ENCODE measurements at places on chromosomes 5 and 9.

GRCh38 chr9:125683486-125683885 is 23.5 kb downstream of the MAPKAP1 start:
- DNase-seq, result no peak

DNA sequence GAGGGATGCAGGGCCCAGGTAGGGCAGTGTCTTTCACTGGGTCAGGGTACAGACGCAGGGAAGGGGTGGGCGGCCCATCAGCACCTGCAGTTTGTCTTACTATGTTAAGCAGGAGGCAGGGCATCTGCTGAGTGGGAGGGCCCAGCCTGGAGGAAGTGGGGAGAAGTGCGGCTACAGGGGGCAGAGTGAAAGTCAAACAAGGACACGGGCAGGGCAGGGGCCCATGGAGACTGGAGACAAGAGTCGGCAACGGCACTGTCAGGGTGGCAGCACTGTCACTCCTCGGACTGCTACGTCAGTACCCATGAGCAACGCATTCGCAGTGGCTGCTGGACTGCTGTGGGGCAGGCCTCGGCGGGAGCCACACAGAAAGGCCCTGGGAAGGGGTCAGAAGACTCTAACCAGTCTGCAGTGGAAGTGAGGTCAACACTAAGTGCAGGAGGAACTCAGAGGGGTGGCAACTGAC is 19.7 kb downstream of the CAMSAP1 start:
- peak; percentile 38 for DNase-seq

DNA sequence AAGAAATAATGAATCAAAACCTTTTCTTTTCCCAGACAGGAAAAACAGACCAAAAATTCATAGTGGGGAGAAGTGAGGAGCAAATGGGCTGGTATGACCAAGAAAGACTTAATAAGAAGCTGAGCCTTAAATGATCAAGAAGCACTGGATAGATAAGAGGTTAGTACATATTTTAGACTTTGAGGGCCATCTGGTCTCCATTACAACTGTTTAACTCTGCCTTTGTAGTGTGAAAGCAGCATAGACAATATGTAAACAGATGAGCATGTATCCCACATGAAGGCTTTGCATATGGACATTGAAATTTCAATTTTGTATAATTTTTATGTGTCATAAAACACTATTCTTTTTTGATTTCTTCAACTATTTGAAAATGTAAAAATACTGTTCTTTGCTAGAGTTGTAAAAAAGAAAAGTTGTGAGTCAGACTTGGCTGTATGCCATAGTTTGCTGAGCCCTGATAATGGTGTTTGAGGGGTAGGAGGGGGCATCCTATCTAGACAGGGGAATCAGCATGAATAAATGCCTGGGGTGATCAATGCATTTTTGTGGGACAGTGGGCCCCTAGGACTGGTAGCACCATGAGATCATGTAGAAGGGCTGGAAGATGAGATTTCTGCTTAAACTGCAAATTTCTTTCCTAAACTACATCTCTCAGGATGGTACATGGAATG is 91.8 kb upstream of the GPR151 start:
- no peak for DNase-seq

- no peak for DNase-seq
These were observed 11.9 kb downstream of the AGTPBP1 start for GRCh38 chr9:85729882-85730281.

- no peak for DNase-seq
These were observed 38.5 kb downstream of the CERT1 start for GRCh38 chr5:75472973-75473372.

GRCh38 chr9:106467865-106468164 is 395.2 kb upstream of the ZNF462 start:
- no peak for DNase-seq

DNA sequence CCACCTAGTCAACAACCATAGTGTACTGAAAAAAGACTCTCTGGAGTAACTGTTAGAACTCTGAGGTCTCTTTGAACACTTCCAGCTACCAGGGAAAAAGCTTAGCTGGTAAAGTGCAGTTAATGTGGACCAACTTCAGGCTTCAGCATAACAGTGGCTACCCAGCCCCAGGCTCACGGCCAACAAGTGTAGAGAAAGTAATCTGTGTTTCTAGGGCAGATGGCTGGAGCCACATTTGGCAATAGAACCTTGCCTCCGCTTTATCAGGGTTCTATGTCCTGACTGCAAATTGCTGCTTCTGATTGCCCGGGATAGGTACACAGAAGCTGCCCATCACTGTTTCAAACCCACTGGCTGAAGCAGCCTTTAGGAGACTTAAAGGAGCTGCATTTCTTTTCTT is 76.0 kb upstream of the SIMC1 start:
- no peak for DNase-seq

GRCh38 chr9:92671323-92671722 is 1.4 kb upstream of the IPPK start:
- DNase-seq, result no peak

DNA sequence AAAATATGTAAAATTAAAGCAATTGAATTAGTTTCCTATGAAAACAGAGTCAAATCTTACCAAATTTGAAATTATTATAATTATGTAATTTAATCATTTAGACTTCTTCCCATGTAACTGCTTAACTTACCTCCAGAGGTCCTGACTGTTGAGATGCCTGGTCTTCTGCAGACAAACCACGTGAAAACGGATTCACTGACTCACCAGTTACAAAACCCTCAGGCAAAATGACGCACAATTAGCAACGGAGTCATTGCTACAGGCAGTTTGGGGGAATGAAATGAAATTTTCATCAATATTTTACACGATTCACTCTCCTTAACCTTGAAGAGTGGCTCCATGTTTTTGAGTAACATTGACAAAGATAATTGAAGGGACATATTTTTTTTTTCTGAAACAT is 460.8 kb downstream of the MTRR start:
- DNase-seq, result no peak

DNA sequence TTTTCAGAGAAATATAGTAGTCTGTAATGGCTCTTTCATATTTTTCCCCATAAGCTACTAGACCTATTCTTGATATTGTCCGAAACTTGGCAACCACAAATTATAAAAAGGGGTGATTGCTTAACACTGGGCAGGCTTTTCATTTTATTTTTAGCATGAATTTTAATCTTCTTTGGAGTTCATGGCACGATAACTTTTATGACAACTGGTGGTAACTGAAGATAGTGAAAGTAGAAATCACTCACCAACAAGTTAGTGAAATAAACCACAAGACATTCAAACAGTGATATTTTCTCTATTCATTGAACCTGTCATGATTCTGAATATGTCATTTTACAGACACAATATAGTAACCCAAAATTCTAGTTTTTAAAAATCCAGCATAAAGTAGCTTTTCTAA is 213.9 kb downstream of the PRDM9 start:
- DNase-seq, result no peak

- no peak for DNase-seq
These were observed 330.7 kb downstream of the PDE4D start for GRCh38 chr5:59562756-59563389.

DNA sequence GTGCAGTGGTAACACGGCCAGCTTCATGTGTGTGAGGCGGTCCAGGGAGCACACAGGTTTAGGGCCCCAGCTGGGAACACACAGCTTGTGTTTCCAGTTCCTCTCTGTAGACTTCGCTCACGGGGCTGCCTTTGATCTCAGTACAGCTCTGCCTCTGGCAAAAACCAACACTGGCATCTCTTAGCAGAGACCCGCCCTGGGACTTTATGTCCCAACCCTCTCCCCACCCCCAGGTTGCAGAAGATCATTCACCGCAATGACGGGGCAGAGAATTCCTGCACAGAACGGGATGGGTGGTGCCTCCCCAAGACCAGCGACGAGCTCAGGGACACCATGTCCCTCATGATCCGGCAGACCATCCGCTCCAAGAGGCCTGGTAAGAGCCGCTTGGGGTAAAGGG is 5.2 kb upstream of the CEL start:
- DNase-seq, result no peak

DNA sequence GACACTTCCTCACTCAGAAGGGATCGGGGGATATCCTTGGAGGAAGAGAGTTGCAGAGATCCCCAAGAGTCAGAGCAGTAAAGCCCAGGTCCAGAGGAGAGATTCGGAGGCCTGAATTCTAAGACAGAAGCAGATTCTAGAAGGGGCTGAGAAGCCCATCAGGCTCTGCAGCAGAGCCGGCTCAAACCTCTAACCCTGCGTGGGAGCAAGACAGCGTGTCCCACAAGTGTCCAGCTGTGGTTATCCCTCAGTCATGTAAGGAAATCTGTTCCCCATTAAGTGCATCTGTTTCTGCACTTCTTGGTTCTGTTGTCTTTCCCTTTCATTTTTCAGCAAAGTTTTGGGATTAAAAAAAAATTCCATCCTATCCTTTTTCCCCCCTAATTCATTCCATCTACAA is 4.8 kb upstream of the DIAPH1 start:
- no peak for DNase-seq

- no peak for DNase-seq
These were observed 7.5 kb downstream of the OR1K1 start for GRCh38 chr9:122807271-122807900.

- DNase-seq, result no peak
These were observed 47.0 kb downstream of the KCNV2 start for GRCh38 chr9:2764353-2764752.

DNA sequence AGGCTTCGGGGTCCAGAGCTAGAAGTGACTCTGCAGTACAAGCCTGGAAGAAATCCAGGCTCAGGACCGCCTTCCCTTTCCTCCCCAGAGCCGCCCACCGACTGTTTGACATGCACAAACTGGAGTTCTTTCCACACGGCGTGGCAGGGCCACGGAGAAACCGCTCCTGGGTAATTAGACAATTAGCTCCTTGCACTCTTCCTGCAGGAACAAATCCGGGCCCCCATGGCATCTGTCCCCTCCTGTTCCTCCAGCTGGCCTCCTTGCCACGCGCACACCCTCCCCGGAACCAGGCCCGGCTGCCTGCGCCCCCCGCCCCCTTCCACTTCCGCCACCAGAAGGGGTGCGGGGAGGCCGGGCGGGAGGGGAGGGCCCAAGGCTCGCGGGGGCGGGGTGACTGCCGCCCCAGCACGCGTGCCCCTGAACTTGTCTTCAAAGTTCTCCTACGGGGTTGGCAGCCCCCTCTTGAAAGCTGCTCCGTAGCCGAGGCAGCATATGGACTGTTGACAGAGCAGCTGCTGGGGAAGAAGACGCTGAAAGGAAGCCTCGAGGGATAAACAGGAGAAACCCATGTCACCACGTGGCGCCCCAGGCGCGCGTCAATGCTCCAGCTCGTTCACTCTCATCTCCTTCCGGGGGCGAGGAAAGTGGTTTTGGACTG is 74.3 kb downstream of the SEC61B start:
- DNase-seq, result no peak

DNA sequence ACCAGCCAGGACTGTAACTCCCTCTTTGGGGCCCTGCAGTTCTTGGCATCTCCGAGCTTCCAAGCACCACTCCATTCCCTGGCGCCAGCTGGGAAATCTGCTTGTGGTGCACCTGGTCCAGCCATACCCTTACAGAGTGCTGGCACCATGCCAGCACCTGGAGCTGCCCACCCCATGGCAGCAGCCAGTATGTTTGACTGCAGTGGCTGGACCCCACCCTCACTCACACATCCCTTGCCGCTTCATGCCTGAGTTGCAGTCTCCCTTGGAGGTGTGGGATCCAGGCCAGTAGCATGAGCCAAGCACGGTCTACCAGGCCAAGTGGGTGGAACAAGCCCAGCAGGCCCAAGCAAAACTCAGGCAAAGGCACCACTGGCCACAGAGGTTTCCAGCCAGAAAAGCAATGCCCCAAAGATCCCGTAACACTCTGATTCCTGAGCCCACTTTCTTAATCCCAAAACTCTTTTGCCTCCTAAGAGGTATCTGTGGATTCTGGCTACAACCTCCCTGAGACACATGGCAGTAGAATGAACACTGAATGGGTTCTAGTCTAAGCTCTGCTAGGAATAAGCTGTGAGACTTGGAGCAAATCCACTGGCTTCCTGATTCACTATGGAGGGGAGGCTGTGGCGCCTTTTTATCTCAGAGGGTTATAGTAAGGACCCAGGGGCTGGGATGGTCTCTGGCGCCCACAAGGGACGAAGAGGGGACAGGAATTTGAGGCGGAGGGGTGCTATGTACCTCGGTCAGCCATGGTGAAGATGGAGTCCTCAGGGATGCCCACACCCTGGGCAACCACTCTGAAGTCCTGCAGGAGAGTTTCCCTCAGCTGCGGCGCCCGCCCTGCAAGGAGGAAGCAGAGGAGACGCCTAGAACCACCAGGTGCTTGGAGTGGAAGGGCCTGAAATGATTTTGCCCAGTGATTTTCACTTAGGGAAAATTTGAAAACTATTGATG is 5.6 kb downstream of the AMBP start:
- no peak for DNase-seq

DNA sequence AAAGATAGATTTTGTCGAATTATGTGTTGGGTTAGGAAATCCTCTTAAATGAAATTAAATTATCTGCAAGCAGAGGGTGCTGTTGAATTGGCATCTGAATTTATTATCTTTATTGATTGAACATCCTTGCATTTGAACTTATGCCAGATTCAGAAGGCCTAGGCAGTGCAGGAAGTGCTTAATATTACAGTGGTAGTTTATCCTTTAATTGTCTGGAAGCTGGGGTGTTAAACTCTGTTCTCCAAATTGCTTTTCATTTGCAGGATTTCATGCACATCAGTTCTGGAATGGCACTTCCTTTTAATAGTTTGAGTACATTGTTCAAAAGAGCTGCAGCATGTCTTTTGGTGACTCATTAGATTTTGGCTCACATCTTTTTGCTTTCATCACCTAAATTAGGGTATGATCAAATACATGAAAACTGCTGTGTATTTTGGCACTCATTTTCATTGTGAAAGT is 186.3 kb downstream of the KDM4C start:
- DNase-seq, result no peak

Data from hypothalamus (tissue), 51 donors.